ENCODE measurements at places on chromosomes 3 and 15.

DNA sequence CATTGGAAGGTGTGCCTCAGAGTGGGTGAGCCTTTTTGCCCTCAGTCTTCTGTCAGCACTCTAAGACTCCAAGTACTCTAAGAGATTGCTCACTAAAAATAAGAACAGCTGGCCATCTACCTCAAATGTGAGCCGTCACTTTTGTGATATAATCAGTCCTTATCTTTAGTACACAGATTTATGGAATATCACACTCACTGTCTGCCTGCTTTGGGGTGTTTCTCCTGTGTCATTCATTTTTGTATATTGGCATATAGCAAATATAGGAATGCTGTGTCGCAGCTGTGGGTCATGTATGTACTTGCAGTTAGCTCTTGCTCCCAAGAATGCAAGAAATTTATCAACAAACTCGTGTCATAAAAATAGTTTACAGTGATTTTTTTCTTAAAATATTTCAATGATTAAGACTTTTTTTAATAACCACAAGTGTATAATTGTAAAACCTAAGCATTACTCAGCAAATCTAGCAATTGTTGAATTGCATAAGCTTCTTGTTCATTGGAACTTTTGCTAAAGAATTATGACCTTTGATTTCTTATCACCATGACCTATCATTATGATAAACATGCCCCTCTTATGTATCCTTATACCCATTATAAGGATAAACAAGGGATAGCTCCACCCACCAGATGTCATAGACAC is 18.8 kb downstream of the SETD5 start:
- DNase-seq, result no peak

- no peak for DNase-seq
Observed at GRCh38 chr3:189233225-189233858, 61.6 kb downstream of the TPRG1 start.

- DNase-seq, result no peak
Observed at GRCh38 chr3:159062734-159063410, 261.0 kb downstream of the MFSD1 start.

- no peak for DNase-seq
Observed at GRCh38 chr3:121894301-121894990, at the start of gene SLC15A2. SLC15A2 (plus strand) TSS chr3:121894401; CDS start chr3:121894477, 76 bp downstream.

DNA sequence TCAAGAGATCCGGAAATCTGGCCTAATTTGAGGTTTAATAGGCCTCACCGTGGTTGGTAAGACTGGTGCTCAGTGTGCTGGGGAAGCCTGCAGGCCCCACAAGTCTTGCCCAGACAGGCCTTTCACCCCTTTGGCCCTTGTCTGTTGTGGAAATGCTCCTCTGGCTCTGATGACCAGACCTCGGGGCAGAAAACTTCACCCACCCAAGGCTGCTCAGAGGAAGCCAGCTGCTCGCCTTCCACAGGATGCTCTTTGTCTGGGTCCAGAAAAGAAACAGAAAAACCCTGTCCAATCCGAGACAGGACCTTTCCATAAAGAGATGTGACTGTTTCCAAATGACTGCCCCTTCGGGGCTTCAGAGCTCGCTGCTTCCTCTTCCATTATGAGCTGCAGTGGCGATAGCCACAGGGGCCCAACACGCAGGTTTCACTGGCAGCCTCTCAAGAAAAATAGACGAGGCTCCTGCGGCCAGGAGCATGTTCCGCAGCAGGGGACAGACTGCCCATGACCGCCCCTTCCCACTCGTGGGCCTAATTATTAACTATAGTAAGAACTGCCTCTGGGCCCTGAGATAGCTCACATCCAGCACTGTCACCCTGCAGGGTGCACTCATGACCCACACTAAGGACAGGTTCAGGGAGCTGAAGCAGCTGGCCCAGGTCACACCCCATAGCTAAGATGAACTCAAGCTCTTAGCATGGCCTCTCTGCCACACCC is 6.8 kb upstream of the SNX22 start:
- no peak for DNase-seq

Data from CD8-positive, alpha-beta memory T cell (primary cell).